ENCODE measurements at places on chromosomes 2 and 18.
A peak's percentile ranks its signal among the peaks of the same experiment; 100 is the strongest.

- no peaks in the 10 kb centered on the region for H3K27me3 ChIP-seq
- no peak overlapping the region for H3K27ac ChIP-seq
- H3K36me3 ChIP-seq = no peaks in the 10 kb centered on the region
- no peak for DNase-seq
- peaks cover 7% of the 10 kb centered on the region for H3K4me1 ChIP-seq
These were observed 83.1 kb downstream of the FAM210A start for GRCh38 chr18:13643261-13643751.

DNA sequence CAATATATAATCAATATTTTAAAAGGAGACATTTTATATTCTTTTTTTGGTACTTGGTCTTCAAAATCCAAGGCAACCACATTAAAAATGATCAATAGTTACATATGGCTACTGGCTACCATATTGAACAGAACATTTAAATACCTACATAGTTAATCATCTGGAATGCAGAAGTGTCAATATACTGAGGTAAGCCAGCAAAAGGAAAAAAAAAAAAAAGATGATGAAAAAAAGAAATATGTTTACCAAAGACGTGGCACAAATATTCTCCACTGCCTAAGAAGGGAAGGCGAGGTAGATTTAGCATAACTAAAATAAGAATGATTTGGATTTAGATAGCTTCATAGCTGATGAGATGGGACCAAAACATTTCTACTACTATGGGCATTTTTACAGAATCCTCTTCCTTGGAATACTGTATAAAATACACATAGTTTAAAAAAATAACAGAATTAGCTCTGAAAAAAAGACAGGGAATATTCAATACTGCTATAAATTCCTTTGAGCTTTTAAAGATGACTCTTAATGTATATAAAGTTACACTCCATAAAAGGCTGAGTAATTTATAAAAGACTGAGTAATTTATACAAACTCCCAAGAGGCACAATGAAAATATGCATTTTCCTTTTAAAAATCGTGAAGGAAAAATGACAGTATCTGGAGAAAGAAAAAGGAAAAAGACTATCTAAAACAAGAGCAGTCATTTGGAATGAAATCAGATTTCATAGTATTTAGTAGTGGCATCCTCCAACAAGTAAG is 63.5 kb downstream of the CDH2 start:
- DNase-seq = no peak
- no peak overlapping the region for H3K4me3 ChIP-seq
- no peaks in the 10 kb centered on the region for H3K27me3 ChIP-seq

- DNase-seq = no peak
- no peak overlapping the region for H3K27ac ChIP-seq
- H3K4me3 ChIP-seq = no peak overlapping the region
- no peaks in the 10 kb centered on the region for H3K4me1 ChIP-seq
- peaks cover 22% of the 10 kb centered on the region for H3K27me3 ChIP-seq
These were observed 30.3 kb downstream of the SULT1C4 start for GRCh38 chr2:108407864-108408729.

GRCh38 chr2:25838152-25838756 is 40.0 kb downstream of the ASXL2 start:
- no peaks in the 10 kb centered on the region for H3K27me3 ChIP-seq
- H3K4me1 ChIP-seq = peaks cover 11% of the 10 kb centered on the region
- no peak for DNase-seq
- no peak overlapping the region for H3K27ac ChIP-seq
- H3K36me3 ChIP-seq = peaks cover 16% of the 10 kb centered on the region
- H3K4me3 ChIP-seq = no peak overlapping the region

- peak overlapping the region; percentile 97 for H3K27ac ChIP-seq
- peak overlapping the region; percentile 97 for H3K4me3 ChIP-seq
- H3K36me3 ChIP-seq = peaks cover 50% of the 10 kb centered on the region
- H3K27me3 ChIP-seq = no peaks in the 10 kb centered on the region
These were observed 6.6 kb downstream of the NCK2 start for GRCh38 chr2:105751272-105751671.

DNA sequence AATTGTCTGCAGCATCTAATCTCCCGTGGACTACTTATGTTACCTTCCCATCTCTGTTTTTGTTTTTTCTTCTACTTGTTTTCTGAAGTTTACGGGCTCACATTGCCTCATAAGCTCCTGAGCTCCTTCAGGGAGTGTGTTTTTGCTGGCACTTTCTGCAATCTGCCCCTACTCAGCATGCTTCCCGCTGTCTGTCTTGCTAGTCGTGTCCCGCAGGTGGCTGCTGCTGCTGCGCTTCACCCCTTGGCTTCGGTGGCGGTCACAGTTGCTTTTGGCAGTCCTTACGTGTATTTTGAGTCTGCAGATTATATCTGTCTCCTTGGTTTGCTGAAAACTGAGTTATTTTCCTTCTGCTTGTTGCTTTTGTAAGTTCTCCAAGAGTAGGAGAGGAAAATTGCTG is 37.3 kb downstream of the FER1L5 start:
- H3K4me1 ChIP-seq = no peaks in the 10 kb centered on the region
- peaks cover 11% of the 10 kb centered on the region for H3K27me3 ChIP-seq
- no peak overlapping the region for H3K4me3 ChIP-seq
- H3K36me3 ChIP-seq = peaks cover 1% of the 10 kb centered on the region
- no peak for DNase-seq
- no peak overlapping the region for H3K27ac ChIP-seq

GRCh38 chr2:208541989-208542464 is 135.4 kb downstream of the PTH2R start:
- DNase-seq = no peak
- no peaks in the 10 kb centered on the region for H3K4me1 ChIP-seq

GRCh38 chr2:15965564-15966019 is 25.2 kb downstream of the MYCN start:
- no peak for DNase-seq
- no peaks in the 10 kb centered on the region for H3K36me3 ChIP-seq
- H3K27ac ChIP-seq = no peak overlapping the region
- H3K27me3 ChIP-seq = no peaks in the 10 kb centered on the region
- peaks cover 17% of the 10 kb centered on the region for H3K4me1 ChIP-seq

DNA sequence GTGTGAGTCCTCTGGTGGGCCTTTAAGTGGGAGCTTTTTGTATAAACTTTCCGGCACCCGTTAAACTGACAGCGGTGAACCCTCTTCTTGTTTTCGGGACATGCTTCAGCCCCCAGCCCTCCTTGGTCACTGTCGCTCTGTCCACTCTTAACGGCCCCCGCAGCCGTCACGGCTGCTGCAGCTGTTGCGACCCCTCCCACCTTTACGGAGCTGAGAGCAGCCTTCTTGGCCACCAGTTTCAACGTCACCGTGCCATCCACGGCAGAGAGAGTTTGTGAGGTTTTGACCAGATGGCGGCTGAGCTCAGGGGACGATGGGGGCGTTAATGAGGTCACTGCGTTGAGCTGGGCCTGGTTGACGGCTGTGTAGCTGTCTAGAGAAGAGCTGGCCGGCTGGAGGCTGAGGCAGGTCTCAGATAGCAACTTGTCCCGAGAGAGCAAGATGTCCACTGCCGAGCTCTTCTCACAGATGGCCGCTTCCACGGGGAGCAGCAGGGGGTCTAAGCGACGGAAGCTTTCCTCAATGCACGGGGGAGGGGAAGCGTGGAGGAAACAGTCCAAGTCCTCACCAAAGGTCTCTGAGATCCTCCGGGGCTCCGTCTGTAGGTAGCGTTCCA is 41.9 kb downstream of the KLF7 start:
- DNase-seq = no peak
- no peak overlapping the region for H3K4me3 ChIP-seq
- H3K36me3 ChIP-seq = peaks cover 7% of the 10 kb centered on the region
- H3K4me1 ChIP-seq = no peaks in the 10 kb centered on the region
- peaks cover 11% of the 10 kb centered on the region for H3K27me3 ChIP-seq

GRCh38 chr2:181536730-181537129 is 79.5 kb downstream of the ITGA4 start:
- H3K27me3 ChIP-seq = no peaks in the 10 kb centered on the region
- H3K4me3 ChIP-seq = no peak overlapping the region
- H3K36me3 ChIP-seq = peaks cover 64% of the 10 kb centered on the region
- peaks cover 12% of the 10 kb centered on the region for H3K4me1 ChIP-seq

DNA sequence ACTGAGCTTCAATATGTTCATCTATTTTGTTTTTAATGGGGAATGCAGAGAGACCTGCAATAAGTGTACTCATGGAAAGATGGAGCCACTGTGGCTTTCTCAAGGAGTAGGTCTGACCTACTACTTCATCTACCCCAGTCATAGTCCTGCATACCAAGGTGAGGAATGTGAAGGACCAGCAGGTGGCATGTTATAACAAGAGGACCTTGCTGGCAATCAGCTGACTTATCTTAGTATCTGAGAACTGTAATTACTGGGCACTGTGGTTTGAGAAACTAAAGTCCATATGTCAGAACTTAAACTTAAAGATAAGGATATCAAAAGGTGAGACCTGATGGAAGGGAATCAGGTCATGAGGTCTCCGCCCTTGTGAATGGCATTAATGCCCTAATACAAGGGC is 1104.2 kb downstream of the BCL11A start:
- no peak overlapping the region for H3K27ac ChIP-seq
- H3K4me3 ChIP-seq = no peak overlapping the region
- peaks cover 2% of the 10 kb centered on the region for H3K36me3 ChIP-seq
- H3K4me1 ChIP-seq = no peaks in the 10 kb centered on the region
